C1 segment of cervical spinal cord (tissue), 14 donors: ENCODE measurements at places on chromosomes 2 and 18.

DNA sequence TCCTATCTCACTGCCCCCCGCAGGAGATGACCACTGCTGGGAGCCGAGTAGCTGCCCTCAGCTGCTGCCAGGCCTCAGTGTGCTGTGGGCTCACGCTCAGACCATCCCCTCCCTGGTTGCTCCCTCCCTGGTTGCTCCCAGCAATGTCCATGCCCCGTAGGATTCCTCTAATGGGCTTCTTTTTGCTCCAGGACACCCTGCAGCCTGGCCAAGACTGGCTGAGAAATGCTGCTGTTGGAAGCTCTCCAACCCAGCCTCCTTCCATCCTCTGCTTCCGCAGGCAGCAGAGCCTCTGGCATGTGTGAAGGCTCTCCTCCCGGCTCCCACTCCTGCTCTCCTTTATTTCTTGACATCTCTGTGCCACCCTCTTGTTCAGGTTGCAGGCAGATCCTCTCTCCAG, 48.6 kb downstream of the SOX11 start:
- no peak for DNase-seq

- DNase-seq: no peak
Measured at GRCh38 chr18:8749492-8749891, 44.1 kb downstream of the MTCL1 start.

DNA sequence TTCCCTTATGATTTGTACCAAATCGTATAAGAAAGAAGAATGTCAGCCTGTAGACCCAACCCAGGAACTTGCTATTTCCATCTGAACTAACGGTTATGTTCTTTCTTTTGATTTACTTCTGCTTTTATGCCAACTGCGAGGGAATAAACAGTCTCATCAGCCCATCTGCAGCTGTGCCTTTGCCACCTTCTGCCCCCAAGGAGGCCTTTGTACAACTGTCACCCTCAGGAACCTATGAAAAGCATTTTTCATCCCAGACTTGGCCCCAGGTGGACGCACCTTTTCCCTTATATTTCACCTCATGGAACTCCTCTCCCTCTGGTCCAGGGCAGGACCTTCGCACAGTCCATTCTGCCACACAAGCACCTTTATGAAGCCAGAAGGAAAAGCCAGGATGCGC, 109.8 kb downstream of the AOX1 start:
- no peak for DNase-seq

- DNase-seq: no peak
Measured at GRCh38 chr2:161135951-161136593, 24.2 kb upstream of the TANK start.

- DNase-seq: no peak
Measured at GRCh38 chr18:6249788-6250187, 164.9 kb downstream of the L3MBTL4 start.
